ENCODE measurements at places on chromosomes 3 and 15.
A peak's percentile ranks its signal among the peaks of the same experiment; 100 is the strongest.

- no peak for DNase-seq
Observed at GRCh38 chr3:141241616-141242376, 10.2 kb downstream of the PXYLP1 start.

DNA sequence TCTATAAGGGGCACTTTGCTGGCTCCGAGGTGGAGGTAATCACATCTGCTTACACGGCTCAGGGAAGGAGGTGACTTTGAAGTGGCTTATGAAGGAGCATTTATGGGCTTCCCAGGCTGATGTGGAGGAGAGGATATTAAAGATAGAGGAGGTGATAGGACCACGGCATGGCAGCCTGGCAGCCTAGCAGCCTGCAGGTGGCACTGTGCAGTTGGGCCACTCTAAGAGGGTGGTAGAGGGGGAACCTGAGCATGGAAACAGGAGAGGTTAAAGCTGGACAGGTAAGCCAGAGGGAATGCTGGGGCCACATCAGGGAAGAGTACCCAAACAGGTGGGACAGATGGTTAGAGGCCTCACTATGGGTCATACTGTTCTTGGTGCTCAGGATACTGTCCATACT is 375.0 kb downstream of the WDR72 start:
- DNase-seq, result no peak

DNA sequence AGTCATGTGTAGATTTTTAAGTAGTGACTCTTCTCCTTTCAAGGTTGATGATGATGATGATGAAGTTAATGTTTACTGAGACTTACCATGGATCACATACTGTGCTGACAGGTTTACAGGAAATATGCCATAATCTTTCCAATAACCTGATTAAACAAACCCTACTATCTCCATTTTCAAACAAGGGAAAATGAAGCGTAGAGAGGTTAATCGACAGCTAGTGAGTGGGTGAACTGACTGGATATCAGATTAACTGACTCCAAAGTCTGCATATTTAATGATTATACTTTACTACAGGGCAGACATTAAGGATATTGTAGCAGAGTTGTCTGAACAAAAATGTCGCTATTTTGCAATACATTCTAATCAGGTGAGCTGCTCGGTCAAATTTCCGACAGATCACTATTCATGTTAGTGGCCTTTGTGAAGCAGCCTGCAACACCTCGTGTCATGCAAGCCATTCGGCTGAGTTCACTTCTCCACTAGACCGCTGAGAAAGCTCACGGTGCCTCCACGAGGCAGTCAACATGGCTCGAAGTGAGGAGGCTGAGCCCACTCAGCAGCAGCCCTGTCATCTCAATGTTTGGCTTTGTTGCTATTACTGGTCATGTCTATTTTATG is 264.2 kb downstream of the NFKBIZ start:
- no peak for DNase-seq

DNA sequence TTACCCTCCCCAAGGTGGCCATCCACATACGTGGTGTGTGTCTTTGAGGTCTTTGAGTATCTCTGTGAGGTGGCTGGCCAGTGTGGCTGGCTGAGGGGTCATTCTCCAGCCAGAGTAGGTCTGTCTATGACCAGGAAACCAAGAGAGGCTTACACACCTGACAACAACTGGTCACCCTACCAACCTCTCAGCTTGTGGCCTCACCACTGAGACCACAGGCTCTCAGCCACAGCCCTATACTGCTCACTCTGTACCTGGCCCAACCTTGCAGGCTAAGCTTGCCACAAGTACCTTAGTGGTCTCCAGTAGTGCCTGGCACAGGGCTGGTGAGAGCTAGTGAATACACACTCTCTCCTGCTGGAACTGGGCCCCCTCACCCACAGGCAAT is 5.1 kb downstream of the HEMK1 start:
- DNase-seq, result no peak

- DNase-seq, result no peak
Observed at GRCh38 chr15:76916369-76916768, 11.2 kb upstream of the SCAPER start.

GRCh38 chr15:67035886-67036285 is 29.5 kb upstream of the SMAD3 start:
- no peak for DNase-seq

DNA sequence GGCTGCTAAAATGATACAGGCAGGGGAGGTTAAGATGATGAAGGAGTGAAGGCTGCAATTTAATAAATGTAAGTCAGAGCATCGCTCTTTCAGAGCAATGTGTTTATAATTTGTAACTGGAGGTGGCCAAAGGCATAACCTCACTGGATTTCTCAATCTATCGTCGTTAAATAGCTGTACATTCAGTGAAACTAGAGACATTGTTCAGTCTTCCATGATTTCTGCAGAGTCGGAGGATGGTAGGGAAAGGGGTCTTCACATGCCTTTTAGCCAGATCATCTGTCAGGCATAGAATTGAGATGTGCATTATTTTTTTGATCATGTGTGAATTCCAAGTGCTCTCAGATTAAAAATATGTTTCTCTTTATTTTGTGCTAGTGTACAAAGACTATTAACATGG is 315.4 kb downstream of the OXSM start:
- no peak for DNase-seq

GRCh38 chr15:60729850-60730458 is 251.0 kb upstream of the ICE2 start:
- no peak for DNase-seq

GRCh38 chr15:48939648-48940047 is 24.1 kb downstream of the SHC4 start:
- DNase-seq, result peak; percentile 96

- no peak for DNase-seq
Observed at GRCh38 chr3:46905661-46906451, 28.3 kb downstream of the PTH1R start.

- DNase-seq, result no peak
Observed at GRCh38 chr3:160401291-160402095, 2.0 kb downstream of the SMC4 start.

DNA sequence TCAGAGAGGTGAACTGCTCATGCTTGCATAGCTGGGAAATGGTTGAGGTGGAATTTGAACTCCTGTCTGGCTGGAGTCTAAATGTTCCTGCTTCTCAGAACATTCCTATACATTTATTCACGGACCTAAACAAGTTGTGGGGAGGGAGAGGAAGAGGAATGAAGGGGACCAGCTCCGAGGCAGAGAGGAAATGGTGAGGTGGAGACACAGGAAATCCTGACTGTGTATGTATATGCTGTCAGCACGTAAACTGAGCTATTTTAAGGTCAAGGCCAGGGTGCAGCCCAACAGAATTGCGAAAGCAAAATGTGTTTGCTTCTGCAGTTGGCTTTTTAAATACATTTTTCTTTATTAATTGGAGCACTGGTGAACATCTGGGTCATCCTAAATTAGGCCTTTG is 74.1 kb upstream of the POMGNT2 start:
- DNase-seq, result peak; percentile 73

DNA sequence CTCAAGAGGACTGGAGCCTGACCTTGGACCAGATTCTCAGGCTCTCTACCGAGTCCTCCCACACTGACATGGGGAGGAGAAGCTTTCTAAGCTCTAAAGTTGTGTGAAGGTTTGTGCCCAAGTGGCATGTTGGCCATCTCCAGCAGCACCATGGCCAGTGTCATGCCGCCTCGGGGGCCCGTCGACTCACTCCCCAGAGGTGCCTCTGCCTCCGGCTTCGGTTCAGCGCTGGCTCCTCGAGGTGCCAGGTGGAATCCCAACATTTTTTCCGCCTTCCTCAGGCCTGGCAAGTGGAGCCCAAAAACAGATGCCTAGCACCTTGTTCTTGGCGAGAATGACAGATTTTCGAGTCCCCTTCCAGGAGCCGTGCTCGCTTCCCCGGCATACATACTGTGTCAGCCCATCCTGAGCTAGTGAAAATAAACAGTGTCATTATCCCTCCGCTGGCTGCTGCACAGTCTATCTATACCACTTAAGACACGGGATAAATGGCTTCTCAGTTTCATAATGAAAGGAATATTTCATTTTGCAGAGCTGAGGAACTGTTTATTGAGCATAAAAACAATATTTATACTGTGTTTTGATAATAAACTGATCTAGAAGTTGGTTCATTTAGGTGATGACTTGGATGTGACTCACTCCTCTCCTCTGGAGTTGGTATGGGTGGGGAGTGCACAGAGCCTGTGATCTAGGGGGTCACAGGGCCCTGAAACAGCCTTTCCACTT is 328.5 kb upstream of the TLE3 start:
- DNase-seq, result no peak

- no peak for DNase-seq
Observed at GRCh38 chr3:102361101-102361500, 73.7 kb upstream of the ZPLD1 start.

GRCh38 chr3:98902351-98902740 is 851 bp upstream of the DCBLD2 start:
- DNase-seq, result no peak

DNA sequence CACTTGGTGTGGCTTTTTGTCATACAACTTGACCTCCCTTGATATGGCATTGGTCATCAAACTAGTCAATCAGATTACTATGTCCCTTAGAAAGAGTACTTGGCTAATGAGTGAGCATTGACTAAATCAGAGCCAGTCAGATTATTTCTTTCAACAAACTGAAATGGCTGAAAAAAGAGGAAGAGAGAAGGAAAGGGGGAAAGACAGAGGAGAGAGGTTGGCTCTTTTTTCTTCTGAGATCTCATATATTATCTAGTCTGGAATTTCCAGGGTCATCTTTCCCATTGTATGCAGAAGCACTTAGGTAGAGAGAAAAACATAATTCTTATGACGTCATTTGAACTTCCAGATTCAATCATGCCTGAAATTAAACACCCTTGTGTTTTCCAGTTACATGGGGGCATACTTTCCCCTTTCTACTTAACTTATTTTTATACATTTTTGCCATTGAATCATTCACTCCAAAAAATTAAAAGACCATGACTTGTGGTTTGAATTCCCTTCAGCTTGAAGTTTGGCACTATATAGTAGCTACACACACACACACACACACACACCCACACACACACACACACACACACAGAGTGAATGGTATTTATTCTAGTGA is 387.8 kb downstream of the LSAMP start:
- DNase-seq, result no peak

GRCh38 chr3:108088697-108089096 is 2.1 kb downstream of the CD47 start:
- no peak for DNase-seq

DNA sequence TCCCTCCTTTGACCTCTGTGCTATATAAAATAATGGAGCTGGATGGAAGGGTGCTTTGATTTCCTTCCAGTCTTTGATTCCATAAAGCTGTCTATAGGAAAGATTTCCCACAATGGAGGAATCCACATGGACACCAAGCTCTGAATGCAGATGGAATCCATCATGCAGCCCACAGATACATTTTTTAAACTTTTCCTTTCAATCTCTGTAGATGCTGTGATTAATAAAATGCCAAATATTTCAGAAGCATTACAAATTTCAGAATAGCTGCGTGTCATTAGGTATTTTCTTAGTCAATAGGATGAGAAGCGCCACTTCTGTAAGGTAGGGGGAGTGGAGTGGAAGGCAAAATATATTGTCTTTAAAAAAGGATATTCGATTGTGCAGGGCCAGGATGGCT is 489.0 kb downstream of the NTRK3 start:
- no peak for DNase-seq

GRCh38 chr3:189334064-189334920 is 162.5 kb downstream of the TPRG1 start:
- no peak for DNase-seq

GRCh38 chr3:28859897-28860296 is 421.0 kb upstream of the RBMS3 start:
- DNase-seq, result no peak

DNA sequence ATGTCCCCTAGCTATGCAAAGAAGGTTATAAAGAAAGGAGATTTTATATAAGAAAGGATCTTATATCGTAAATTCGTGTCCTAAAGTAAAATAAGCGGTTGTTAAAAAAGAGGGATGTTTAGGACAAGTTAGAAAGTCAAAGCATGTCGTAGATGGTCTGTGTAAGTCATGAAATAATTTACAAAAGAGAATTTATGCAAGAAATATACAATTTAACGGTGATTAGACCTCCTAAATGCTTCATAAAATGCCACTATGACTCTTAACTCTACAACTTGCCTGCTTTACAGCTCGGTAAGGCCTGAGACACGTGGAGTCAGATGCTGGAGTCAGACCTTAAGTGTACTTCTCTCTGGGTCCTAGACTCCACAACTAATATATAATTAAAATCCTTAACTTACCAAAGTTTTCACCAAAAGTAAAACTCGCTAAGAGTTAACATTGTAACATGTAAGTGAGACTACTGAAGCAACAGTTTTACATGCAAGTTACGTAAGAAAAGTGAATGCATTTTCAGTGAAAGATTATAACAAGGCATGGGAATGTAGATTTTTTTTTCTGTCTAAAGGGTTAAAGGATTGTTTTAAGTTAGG is 13.3 kb upstream of the SRPRB start:
- DNase-seq, result no peak

DNA sequence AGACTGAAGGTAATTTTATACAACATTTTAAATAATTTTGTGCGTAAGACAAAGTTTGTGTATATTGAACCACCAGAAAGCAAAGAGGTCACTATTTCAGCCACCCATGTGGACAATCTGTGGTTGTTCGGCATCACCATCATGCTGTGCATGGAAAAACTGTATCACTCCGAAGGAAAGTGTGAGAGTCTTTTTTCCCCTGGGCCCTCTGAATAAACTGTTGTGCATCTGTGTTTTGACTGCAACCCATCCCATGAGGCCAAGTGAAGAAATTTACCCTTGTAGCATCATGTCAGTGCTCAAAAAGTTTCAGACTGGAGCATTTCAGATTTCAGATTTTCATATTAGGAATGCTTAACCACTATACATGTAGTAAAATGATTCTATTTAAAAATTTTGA is 85.3 kb downstream of the IMPG2 start:
- no peak for DNase-seq

GRCh38 chr15:58457466-58457965 is 25.7 kb downstream of the LIPC start:
- DNase-seq, result peak; percentile 62

DNA sequence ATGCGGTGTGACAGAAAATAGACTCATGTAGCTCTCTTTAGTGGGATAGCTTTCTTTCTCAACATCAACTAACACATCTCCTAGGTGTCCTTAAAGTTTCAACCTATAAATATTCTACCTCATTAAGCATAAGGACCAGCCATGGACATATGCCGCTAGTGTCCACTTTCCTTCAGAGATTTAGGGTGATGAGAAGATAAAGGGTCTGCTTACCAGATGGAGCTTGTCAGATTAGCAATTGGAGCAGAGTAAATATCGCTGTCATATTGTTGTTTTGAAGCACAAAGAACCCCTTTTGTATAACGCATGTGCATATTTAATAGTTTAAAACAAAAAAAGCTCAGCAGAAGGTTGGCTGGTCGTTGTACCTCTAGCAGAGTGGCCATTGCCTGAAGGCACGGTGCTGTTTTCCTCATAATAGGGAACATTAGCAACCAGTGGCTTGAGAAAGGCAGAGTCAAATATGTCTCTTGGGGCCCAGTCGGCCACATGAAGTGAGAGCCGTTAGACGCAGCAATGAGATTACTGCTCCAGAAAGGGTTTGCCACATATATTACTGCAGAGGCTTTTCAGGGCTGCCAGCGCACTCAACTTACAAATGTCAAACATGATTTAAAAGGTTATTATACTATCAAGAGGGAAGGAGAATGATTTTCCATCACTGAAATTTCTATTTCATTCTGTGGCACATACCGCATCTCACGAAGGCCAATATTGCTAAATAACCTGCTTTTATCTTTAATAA is 264.2 kb downstream of the ROBO2 start:
- DNase-seq, result no peak
